ENCODE measurements at places on chromosomes 11 and 22.

GRCh38 chr11:34613552-34614056, 7.3 kb upstream of the EHF start:
- DNase-seq: no peak

DNA sequence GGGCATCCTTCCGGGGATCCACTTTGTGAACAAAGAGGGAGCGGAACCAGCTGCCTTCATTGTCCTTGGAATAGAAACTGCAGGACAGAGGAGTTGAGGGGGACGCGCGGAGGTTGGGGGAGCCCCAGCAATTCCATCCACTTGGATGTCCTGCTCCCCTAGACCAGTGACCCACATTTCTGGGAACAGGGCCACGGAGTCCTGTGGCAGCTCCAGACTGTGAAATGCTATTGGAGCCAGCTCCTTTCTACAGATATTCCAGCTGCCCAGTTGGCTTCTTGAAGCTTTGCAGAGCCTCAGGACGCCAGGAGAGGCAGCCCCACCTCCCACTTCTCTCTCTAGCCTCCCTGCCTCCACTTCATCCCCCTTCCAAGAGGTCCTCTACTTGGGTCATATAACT, 10.5 kb downstream of the NIPSNAP1 start:
- DNase-seq: no peak

GRCh38 chr22:41775976-41776375, 24.5 kb upstream of the CCDC134 start:
- DNase-seq: peak; percentile 5

GRCh38 chr22:31300896-31301295, 8.6 kb upstream of the PIK3IP1 start:
- DNase-seq: no peak

DNA sequence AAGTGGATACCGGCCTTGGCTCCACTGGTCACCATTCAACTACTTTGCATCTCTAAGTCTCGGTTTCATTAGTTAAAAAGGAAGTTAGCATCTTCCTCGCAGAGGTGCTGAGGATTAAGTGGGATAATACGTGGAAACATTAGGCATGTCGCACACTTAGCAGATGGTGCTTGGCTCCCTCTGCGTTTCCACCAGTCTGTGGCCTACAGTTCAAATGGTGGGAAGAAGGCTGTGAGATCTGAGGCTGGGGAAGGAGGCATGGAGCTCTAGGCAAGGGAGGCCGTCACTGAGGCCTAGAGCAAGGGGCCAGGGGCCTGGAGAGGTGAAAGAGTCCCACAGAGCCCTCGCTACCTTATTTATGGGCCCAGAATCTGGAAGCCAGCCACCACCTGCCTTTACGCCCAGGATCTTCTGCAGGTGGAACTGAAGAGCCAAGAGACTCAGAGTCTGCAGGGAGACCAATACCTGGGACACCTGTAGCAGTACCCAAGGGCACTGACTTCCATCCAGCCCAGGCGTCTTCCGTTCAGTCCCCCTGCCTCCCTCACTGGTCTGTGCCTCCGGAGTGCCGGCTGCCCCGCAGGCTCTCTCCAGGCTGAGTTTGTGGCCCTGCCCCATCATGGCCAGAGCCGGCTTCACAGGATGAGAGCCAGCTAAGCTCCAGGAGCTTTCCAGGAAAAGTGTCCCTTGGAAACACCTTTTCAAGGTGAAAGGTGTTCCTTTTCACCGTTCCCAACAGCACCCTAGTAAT, 66.1 kb upstream of the A4GALT start:
- DNase-seq: no peak

GRCh38 chr11:28108958-28109357, 770 bp downstream of the METTL15 start:
- no peak for DNase-seq

DNA sequence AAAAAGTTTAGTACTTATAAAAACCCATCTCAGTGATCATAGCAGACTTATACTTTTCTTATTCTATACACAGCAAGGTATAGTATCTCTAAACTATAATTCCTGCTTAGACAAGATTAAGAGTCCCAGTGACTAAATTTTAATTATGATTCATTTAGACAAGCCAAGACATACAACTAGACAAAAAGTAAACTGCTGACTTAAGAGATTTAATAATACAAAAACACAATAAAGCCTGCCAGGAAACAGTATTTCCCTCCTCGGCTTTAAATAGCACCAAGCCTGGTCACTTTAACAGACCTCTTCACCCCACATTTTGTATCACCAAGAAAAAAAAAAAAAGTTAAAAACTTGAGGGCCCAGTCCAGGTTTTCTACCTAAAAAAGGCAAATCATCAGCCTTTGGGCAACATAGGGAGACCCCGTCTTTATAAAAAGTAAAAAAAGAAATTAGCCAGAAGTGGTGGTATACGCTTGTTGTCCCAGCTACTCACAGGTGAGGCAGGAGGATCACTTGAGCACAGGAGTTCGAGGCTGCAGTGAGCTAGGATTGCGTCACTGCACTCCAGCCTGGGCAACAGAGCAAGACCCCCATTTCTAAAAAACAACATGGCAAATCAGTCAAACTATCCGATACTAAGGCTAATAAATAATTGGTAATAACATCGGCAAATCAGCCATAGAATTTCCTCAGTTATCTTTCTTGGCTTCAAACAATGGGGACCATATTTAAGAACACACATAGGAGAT, 53.8 kb downstream of the SIK3 start:
- DNase-seq: no peak

DNA sequence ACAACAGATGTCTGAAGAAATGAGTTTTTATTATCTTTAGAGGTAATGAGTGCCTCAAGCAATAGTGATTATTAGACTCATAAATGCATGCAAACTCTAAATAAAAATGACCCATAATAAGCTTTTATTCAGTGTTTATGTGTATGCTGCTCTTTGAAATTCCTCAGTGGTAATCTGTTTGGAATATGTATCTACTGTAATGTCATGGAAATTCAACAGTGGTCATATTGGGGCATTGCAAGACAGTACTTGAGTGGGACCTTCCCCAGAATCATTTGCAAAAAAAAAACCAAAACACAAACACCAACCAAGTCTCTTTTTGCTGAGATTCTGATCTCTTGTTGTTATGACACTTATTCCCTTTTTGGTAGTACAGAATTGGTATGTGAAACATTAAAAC, 35.0 kb downstream of the DNAJC24 start:
- DNase-seq: no peak

- DNase-seq: no peak
Measured at GRCh38 chr11:2977113-2977512, 15.0 kb downstream of the NAP1L4 start.

GRCh38 chr22:46240073-46240472, 10.0 kb downstream of the CDPF1 start:
- DNase-seq: no peak

DNA sequence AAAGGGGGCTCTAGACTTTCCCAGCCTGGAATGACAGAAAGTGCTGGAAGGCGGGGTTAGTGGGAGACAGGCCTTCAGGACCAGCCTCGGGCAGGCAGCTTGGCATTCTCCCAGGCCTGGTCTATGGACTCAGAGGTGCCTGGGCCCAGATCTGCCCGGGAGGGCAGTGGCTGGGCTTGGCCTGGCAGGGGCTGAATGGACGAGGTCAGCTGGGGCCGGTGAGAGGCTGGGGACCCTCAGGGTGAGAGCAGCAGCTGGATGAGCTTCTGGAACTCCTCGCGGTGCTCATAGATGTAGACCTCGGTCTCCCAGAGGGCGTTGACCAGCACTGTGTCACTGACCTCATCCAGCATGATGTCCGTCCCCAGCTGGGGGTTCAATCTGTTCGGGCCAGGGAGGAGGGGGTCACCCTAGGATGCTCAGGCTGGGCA, 1.5 kb upstream of the BAIAP2L2 start:
- DNase-seq: no peak

DNA sequence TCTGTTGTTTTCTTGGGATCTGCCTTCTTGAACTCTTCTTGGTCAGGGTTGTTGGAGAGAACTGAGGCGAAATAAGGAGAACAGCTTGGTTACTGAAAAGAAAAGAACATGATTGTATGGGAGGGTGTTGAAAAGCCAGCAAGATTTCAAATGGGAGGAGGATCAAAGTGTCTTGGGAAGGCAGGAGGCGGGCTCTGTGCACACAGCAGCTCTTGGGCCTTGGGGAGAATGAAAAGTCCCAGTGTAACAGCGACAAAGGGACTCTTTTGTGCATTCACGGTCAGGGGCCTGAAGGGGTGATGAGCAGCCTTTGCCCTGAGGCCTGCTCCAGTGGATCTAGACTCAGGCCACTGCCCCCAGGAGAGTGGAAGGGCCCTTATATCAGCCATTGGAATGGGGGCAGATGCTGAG, 135.4 kb downstream of the ADAMTS15 start:
- DNase-seq: no peak

DNA sequence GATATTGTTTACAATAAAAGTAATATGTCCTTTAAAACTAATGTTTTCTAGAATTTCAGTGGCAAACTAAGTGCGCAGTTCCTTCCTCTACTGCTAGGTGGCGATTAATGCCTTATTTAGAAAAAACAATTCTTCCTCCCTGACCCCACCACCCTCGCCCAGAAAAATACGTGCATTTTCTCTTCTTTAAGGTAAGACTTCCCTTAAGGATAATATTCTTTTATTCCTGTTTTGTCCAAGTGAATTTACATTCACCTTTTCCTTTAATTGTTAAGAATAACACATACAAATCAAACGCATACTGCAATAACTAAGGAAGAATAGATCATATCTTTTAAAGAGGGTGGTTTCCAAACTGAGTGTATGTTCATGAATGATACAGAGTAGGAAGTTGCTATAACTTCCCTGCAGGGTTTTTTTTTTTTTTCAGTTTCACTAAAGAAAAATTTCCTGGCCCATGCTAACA, 17.0 kb upstream of the PSMA1 start:
- DNase-seq: no peak

DNA sequence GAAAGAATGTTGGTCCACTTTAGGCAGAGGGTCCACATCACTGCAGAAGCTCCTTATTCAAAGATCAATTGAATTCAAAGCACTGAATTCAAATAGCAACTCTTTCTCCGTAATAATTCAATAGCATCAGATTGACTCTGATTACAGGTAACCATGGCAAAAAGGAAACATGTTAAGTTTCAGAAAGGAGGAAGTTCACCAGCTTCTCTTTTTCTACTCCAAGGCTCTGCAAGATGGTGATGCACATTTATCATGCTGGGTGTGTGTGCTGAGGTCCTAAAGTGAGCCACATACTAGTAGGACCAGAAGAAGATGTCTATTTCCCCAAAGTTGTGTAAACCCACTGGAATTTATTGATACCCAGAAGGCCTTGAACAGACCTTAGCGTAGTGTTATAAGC, 18.0 kb upstream of the DRD2 start:
- DNase-seq: no peak

GRCh38 chr22:19629720-19630419, 84.4 kb upstream of the SEPTIN5 start:
- peak; percentile 86 for DNase-seq

DNA sequence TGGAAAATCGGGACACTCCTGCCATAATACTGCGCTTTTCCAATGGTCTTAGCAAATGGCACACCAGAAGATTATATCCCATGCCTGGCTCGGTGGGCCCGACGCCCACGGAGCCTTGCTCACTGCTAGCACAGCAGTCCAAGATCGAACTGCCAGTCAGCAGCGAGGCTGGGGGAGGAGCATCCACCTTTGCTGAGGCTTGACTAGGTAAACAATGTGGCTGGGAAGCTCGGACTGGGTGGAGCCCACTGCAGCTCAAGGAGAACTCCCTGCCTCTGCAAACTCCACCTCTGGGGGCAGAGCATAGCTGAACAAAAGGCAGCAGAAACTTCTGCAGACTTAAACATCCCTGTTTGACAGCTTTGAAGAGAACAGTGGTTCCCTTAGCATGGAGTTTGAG, 15.6 kb downstream of the PTH start:
- no peak for DNase-seq

GRCh38 chr11:29300420-29300819, 716.4 kb downstream of the KCNA4 start:
- DNase-seq: no peak

- DNase-seq: no peak
Measured at GRCh38 chr11:69848201-69848600, 29.0 kb upstream of the FGF3 start.

- peak; percentile 4 for DNase-seq
Measured at GRCh38 chr11:62954478-62954877, 30.3 kb downstream of the SLC22A6 start.

DNA sequence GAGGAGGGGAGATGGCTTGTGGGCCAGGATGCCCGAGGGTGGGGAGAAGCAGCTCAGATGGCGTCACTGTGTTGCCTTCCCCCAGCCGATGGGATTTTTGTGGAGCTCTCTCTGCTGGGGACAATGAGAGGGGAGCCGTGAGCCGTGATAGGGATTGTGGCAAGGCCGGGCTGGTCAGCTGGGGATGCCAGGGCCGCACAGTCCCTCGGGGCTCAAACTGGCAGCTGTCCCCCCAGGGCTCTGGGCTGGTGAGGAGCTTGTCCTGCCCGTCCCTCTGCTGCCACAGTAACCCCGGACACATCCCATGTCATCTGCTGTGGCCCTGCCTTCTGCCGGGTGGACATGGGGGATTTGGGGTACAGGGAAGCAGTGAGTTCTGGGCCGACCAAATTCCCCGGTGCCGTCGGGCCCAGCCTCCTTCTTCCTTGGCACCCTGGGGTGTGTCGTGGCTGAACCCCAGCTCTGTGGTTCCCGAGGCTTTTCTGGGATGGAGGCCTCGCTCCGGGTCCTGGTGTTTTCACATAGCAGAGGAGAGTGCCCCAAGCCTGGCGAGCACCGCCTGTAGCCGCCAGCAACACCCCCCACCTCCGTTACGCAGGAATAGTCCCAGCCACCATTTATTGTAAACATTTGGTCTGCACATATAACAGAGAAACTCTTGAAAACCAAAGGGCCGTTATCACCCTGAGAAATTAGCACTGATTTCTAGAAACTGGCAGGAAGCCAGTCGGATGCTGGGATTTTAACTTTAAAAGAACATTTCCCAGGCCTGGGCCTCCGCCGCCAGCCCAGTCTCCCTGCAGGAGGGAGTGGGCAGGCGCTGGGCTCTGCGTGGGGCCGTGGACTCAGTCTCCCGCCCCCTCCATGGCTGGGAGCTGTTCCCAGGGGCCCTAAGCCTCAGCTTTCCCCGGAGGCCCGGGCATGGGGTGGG, 9.9 kb downstream of the BRSK2 start:
- no peak for DNase-seq

DNA sequence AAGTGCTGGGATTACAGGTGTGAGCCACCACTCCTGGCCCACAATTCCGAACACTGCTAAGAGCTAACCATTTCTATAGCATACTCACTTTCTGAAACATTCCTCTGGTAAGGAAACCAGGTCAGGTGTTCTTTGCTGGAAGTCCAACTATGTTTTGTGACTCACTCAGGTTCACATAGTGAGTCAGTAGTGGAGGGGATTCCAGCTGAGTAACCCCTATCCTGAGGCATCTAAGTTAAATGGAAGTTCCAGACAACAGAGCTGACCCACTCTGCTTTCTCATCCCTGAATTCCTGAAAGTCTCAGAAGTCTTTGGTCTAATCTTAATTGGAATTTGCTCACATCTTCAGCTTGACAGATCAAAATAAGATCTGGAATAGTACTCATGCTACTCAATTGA, 3.0 kb upstream of the CHRNA10 start:
- no peak for DNase-seq

- DNase-seq: no peak
Measured at GRCh38 chr11:62456630-62457029, 37.8 kb downstream of the SCGB1A1 start.

- peak; percentile 74 for DNase-seq
Measured at GRCh38 chr11:129723146-129723760, 92.4 kb upstream of the TMEM45B start.

- no peak for DNase-seq
Measured at GRCh38 chr11:34963351-34963750, 46.9 kb downstream of the PDHX start.

- no peak for DNase-seq
Measured at GRCh38 chr11:130731401-130731800, 184.9 kb downstream of the SNX19 start.
